Fibroblast of the aortic adventitia (primary cell): ENCODE measurements at places on chromosomes 13 and 19.

DNA sequence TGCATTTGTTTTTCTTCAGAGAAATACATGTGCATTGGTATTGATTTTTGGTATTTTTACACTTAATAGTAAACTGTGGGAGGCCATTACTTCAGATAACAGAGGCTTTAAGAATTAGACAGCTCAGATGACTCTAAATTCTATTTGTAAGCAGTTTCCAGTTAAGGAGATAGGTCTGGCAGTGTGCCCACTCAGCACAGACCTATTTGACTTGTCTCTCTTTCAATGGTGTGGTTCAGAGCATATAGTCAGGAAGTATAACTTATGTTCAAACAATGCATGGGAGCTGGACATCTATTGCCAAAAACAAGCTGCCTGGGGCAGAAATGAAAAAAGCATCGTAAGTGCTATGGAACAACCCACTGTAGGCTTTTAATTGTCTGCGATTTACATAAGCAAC, 370.7 kb downstream of the HS6ST3 start:
- DNase-seq: peak; percentile 13

- DNase-seq: no peak
Measured at GRCh38 chr13:54361460-54361859, 1332.8 kb downstream of the OLFM4 start.

- DNase-seq: no peak
Measured at GRCh38 chr13:32140109-32140508, 108.5 kb downstream of the FRY start.

DNA sequence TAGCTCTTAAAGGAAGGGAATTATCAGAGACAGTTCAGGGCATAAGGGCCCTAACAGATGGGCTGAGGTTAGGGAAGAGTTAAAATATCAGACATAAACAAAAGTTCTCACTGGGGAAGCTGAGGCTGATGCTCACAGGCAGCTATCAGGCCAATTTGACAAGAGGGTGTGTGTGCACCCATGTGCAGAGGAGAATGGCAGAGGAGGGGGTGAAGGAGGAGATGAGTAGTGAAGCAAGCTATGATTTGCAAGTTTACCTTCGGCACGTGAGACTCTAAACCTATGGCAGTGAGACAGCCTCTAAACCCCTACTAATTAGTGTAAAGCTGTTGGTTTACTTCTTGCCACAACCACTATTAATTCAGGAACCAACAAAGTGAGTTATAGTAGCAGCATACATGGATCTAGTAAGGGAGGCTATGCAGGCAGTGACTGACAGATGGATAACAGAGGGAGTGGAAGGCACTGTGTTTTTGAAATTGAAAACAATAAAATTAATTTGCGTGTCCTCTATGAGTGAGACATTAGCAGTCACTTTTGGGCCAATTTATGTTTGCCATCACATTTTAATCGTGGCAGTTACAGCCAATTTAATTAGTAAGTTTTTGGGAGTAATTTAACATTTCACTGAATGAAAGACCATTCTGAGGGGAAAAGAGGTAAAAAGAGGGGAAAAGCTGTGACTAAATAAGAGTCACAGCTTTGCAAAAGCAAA, 99.6 kb upstream of the HTR2A start:
- DNase-seq: no peak

DNA sequence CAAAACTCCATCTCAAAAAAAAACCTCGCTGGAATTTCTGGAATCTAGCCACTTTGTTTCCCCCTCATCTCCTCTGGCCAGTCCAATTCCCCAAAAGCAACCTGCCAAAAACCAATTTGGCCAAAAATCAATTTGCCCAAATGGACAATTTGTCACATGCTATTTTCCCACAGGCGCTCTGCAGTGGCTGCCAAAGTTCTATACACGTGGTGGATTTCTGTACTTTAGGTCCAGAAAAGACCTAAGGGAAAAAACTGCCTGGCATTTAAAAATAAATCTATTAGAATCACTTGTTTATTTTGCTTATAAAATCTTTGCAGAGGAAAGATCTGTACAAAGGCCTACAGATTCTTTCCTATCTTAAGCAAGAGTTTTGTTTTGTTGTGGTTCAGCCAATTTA, 79.4 kb downstream of the MAP4K1 start:
- peak; percentile 36 for DNase-seq

- no peak for DNase-seq
Measured at GRCh38 chr19:810883-811489, 10.8 kb downstream of the PLPPR3 start.

DNA sequence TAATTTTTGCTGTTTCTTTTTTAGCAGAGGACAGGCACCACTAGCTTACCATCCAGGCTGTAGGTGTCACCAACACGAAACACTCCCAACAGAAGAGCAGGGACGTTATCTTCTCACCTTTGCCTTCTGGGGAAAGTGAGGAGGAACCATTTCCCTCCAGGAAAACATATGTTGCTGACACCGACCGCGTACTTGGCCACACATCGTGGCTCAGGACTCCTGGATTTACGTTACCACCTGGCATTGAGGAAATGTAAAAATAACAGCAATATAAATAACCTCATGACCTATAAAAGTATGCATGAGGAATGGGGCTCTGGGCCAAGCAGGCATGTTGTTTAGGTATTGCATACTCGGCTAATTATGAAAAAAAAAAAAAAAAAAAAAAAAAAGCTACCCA, 525.1 kb downstream of the MYO16 start:
- DNase-seq: no peak

- no peak for DNase-seq
Measured at GRCh38 chr13:109497917-109498316, 288.5 kb downstream of the IRS2 start.

- DNase-seq: peak; percentile 36
Measured at GRCh38 chr13:92197669-92198068, 799.2 kb downstream of the GPC5 start.
